Vagina (tissue), 2 donors: ENCODE measurements at places on chromosomes 1 and 21.

DNA sequence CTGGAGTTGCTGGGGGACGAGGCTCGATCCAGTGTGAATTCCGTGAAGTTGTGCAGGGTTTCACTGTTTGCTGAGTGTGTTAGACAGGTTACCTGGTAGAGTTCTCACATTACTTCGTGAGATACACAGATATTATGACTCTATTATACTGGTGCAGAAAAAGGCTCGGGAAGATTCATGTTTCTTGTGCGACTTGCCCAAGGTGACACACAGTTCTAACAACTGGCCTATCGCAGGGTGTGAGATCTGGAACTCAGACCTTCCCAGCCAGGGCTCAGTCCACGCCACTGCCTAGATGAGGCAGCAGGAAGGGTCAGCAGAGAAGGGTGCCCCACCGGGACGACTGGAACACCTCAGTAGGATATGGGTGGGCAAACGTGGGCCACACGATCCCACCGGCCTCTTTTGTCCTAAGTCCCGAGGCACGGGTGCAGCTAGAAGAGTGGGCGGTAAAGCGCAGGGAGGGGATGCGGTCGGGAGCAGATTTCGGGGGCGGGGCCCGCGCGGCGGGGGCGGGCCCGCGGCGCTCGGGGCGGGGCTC is 296 bp upstream of the RNPEP start:
- no peak for DNase-seq

DNA sequence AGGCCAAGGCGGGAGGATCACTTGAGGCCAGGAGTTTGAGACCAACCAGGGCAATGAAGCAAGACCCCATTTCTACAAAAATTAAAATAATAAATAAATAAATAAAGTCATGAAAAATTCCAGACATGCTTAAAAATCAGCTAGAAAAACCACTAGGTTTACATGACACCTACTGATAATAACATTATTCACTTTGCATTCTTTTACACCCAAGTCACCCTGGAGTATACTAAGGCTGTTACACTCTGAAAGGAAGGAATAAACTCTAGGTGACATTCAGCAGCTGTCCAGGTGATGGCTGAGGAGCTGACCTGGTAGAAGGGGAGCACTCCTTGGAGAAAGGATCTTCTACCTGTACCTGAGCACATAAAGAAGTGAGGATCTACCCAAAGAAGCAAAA is 179.2 kb downstream of the ZNF281 start:
- no peak for DNase-seq

DNA sequence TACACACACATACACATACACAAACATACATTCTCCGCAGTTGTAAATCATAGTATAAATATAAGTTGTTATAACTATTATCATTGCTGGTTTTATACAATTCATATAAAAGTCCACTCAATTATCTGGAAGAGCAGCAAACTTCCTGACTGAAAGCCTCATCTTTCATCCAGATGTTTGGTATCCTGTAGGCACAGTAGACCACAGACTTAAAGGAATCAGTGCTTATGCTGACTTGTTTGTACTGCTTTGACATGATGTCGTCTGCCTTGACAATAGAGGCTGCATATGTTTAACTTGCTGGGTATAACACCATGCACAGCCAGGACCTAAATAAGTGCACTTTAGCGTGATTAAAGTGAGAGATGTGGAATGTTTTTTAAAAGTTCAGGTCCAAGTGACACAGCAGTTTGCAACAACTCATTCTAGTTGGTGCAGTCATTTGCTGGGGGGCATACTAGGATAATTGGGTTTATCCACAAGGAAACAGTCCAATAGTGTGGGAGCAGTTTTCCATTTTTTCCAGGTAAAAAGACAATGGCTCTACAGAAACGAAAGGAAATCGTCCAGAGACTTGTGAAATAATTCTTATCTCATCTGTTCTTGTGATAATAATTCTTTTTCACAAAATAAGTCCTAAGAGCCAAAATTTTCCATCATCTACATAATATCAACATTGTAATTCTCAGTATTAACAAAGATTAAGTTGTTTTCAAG is 110.3 kb upstream of the TSPAN2 start:
- DNase-seq: no peak

DNA sequence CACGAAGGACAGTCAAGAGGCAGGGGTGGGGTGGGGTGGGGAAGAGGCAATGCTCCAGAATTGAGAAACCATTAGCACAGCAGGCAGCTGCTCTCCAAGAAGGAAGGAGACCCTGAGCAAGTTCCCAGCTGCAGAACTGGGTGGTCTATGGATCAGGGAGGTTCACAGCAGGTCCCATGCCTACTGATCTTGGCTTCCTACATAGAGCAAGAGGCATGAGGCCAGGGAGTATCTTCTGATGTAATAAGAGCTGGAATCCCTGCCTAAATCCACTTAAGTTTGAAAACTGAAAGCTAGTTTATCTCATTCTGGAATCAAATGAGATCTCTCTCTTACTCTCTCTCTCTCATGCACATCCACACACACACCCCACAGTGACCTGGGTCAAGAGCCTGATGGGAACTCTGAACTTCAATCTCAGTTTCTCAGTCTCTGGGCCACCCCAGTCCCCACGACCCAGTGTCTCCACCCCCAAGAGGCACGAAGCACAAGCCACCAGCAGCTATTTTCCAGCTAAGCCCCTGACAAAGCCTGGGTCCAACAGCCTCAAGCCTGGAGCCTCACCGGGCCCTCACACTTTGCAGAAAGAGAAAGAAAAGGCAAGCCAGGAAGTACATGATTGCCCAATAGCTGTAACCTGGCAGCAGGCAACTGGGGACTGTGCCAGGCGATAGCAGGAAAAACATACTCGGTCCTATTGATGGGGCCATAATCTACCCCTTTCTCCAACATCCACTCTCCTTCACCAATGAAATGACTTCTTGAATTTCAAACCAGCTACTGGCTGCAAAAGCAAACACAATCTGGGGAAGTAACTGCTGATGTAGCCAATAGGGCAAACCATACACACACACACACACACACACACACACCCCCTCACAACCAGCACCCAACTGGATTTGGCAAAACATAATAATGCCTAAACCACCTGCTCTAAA is 2.2 kb downstream of the NUAK2 start:
- no peak for DNase-seq

DNA sequence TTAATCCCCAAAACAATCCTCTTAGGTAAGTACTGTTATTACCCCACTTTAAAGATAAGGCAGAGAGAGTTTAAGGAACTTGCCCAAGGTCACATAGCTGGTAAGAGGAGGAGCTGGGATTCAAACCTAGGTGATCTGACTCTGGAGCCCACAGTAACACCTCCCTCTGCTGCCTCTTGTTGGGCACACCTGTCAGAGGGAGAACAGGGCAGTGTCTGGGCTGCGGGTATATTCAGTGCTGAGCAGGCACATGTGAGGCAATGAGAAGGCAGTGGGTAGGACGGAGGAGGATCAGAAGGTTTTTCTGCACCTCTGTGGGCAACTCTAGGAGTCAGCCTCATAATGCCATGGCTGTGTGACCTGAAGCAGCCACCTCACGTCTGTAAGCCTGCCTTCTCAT is 1.8 kb downstream of the HPCA start:
- DNase-seq: no peak
